ENCODE measurements at places on chromosomes 7 and 10. TPM values are rescaled to one million over a fixed set of nuclear protein-coding genes. Genes with fewer than 3 reads are reported as not detected.

Gene IDI2
- total RNA-seq = not detected

Gene RSU1
- 40.6 TPM for total RNA-seq

Gene AFAP1L2
- total RNA-seq = 35.4 TPM

Gene SPDYE5
- not detected for total RNA-seq

Gene EPO
- total RNA-seq = 0.30 TPM

Gene PCGF5
- total RNA-seq = 27.7 TPM

Gene CDC14C
- total RNA-seq = not detected

Gene TMEM229A
- total RNA-seq = not detected

DNA sequence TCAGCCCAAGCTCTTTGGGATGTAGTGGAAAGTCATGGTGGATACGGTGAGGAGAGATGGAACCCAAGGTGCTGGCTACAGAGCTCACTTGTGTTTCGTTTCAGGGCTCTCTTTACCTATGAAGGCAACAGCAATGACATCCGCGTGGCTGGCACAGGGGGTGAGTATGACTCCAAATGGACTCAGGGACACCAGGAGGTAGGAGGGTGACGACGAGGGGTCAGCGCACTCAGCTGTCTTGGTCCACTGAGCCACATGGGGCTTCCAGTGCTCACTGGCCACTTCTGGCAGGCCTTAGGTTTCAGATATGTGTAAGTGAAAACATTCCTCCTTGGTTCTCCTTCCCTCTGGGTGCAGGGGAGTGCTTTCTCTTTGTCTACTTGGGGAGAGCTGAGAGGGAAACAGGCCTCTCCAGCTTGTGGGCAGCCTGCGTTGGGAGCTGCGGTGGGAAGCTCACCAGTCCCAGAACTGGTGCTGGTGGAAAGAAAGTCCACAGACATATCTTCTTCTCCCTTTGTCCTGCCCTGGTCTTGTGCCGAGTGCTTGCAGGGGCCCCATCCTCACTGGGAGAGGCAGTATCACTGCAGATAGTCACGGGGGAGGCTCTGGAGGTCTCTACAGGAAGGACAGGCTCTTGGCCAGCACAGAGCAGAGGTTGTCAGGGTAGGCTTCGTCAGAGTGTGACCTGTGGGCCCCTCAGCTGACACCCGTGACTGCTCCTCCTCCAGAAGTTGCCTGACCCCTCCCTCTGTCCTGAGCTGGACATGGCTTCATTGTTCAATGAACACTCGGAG, 5.8 kb downstream of the DBNL start:
- no peak for DNase-seq

DNA sequence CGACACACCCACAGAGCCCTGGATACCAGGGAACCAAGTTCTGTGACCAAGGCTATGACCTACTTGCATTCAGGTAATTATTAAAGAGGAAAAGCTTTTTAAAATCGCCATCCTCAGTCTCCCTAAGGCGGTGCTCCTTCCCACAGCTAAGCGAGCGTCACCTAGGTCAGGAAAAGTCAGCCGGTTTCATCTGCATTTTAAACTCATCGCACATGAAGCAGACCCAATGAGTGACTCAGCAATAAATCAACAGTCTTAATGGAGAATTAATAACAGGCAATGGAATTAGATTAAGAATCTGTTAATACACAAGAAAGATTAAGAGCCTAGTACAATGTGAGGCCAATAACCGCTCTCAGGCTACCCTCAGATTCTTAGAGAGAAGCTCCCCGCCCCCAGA, 59.2 kb downstream of the HSPA12A start:
- no peak for DNase-seq

GRCh38 chr7:15389073-15389472, 172.7 kb downstream of the AGMO start:
- no peak for DNase-seq

- no peak for DNase-seq
Observed at GRCh38 chr7:50304129-50304910, at the start of gene IKZF1. Gene IKZF1, plus strand, starts transcription at chr7:50304716. Its CDS starts 14,346 bp downstream, at chr7:50319062.

- no peak for DNase-seq
Observed at GRCh38 chr10:105643660-105644059, 1002.6 kb downstream of the SORCS3 start.

DNA sequence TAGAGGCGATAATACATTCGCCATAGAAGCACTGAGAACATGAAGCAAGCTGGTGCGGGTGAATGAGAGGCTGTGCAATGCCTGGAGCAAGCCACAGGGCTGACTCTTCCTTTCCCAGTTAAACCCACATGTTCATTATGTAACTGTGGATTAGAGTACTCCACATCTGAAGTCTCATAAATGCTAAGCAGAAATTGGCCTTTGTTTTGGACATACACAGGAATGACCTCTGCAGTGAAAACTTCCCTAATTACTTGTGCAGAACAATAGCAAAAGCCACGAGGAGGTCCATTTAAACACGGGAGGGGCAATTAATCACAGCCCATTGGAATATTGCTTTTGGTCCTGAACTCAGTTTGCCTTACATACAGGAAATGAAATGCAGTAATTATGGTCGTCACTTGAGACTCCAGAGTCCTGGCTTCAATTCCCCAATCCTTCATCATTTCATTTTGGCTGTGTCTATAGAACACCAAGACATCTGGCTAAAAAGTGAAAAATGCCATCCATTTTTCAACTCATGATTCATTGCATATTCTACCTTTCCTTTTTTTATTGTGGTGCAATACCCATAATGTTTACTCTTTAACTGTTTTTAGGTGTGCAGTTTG, 78.7 kb upstream of the CXCL12 start:
- DNase-seq = no peak

GRCh38 chr10:132687181-132687892, 98.6 kb downstream of the NKX6-2 start:
- DNase-seq = no peak

- DNase-seq = no peak
Observed at GRCh38 chr10:10847387-10847786, 170.3 kb upstream of the CELF2 start.

GRCh38 chr10:18829259-18829658, 170.0 kb downstream of the ARL5B start:
- no peak for DNase-seq

- DNase-seq = no peak
Observed at GRCh38 chr7:85081392-85081791, 105.5 kb downstream of the SEMA3D start.

DNA sequence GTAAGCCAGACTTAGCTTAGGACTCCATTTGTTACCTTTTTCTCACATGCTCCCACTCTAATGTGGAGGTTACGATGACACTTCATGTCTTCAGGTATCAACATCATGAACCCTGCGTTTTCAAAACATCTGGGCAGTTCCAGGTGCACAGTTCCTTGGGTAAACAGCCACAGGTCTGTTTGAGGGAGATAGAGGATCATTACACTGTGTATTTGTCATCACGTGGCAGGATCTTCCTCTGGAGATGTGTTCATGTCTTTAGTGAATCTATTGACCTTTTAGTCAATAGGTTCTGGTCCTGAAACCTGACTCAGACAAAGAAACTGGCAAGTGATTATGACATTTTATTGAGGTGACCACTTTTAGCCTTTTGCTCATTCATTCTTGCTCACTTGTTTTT, 145.5 kb downstream of the ANKRD7 start:
- no peak for DNase-seq

DNA sequence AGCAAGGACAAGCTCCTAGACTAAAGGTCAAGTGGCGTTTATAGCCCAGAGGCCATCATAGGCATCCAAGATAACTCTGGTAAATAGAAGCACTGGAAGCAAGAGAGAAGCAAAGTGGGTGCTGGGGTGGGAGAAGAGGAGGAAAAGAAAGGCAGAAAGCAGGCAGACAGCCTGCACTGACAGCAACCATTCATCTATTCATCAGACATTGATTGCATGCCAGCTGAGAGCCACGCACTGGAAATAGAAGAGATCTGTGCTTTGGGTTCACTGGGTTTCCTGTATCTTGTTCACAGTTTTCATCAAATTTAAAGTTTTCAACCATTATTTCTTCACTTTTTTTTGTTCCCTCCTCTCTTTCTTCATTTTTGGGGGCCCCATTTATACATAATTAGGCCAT, 4.7 kb upstream of the SLIT1 start:
- DNase-seq = no peak

- no peak for DNase-seq
Observed at GRCh38 chr7:124012864-124013263, 20.0 kb downstream of the TMEM229A start.

GRCh38 chr7:27188386-27189294, 3.6 kb upstream of the HOXA11 start:
- no peak for DNase-seq

DNA sequence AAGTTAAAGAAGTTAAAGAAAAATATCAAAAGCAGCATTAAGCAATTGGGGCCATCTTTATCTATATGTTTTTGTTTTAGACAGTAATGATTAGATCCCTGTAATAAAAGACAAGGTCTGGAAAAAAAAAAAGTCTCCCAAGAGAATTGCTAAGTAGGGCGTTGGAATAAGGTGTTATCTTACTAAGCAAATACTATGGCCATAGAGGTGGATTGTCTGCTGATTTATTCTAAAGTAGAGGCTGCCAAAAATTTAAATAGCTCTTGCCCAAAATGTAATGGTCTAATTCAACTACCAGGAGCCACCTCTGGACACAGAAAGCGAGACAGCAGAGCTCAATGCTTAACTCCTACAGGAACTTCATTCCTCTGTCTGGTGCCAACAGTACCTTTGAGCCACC, 71.6 kb downstream of the HERPUD2 start:
- no peak for DNase-seq

GRCh38 chr10:96118604-96119450, 11.3 kb upstream of the ZNF518A start:
- no peak for DNase-seq

DNA sequence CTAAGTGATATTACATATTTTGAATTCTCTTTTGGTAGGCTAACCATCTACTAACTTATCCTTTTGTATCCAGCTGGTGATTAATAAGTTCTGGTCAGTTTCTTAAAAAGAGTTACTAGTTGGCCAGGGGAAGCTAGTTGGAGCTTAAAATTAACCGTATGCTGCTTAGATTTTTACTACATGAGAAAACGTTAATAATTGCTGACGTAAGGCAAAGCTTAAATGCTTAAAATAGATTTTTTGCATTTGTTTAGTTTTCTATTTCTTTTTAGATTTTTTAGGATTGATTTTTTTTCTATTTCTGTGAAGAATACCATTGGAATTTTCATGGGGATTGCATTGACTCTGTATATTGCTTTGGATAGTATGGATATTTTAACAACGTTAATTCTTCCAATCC, 32.6 kb downstream of the CCDC172 start:
- DNase-seq = no peak

DNA sequence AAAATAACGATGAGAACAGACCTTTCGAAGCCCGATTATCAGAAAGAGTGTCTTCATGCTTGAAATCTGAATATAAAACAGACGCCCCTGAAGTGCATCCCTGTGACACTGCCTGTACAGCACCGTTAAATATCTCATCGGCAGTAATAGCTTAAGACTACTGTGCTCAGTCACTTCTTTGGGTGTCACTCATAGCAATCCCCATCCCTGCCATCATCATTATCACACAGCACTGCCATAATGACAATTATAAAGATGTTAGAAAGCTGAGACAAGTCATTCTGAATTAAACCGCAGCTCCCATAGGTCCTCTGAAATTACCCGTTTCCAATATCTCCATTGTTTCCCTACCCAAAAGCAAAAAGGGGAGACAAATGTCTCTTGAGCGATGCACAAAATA, 567.7 kb upstream of the C7orf33 start:
- no peak for DNase-seq

GRCh38 chr7:139112741-139113250, 3.3 kb upstream of the ZC3HAV1 start:
- no peak for DNase-seq

All from PC-9 (cell line).